Smooth muscle cell of the brain vasculature (primary cell): ENCODE measurements at places on chromosomes 6 and 20.

DNA sequence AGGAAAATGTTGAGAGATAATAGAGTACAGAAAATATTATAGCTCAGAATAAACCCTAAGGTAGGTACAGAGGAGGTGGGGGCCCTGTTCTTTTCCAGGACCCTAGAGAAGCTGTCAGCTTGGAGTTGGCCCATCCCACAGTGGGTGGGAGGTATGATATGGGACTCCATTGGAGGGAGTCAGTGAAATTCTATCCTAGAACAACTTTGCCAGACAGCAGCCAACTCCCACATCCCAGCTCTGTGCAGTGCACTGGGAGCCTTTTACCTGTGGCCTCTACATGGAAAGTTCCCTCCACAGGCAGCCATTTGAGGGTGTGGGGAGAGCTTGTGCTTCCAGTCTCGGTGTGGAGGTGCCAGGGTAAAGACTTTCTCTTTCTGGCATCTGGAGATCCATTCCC, 36.8 kb upstream of the CLIC5 start:
- no peak for DNase-seq

DNA sequence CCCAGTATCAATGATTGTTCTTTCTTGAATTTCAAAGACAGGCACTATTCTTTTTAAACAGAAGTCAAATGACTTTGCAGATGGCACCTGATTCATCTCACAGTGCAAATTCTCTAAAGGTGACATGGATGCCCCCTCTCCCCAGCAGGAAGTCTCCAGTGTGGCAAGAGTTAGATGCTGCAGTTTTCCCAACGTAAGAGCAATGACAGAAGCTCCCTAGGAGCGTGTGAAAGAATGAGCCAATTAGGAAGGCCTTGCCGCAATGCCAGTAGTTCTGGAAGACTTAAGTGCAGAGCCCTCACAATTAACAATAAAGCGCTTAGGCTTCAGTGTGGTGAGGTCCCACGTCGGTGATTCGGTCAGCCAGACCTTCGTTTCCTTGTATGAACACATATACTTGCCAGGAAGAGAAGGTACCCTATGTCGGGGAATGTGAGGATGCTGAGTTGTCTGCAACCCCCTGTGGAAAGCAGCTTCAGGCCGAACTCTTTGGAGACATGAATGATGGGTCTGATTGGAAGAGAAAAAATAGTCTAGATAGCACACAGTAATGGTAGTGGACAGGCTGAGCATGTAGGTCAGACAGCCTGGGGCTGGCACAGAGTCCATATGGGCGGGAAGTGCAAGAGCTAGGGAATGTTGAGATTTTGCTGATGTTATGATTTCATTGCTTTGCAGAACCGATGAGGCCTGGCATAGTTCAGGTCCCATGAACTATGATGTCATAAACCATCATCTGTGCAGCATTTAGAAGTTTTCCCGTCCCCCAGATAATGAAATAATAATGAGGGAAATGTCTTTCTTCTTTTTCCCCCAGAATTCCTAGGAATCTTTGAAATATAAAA, 132.6 kb downstream of the PHACTR1 start:
- no peak for DNase-seq

GRCh38 chr6:136927292-136927691, 5.2 kb downstream of the SLC35D3 start:
- no peak for DNase-seq

DNA sequence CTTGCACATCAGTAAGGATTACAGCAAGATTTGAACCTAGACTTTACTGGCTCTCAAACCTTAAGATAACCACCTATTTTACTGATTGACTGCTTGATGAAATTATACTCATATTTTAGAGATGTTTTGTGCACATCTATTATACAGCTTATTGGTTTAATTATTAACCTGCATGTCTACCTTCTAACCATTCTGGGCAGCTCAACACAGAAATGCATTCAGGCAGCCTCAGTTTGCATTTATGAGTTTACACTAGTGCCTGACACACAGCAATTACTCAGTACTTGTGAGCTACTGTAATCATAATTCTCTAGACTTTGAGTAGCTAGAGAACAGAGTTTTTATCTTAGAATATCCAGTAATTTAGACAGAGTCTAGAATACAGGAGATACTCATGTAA, 273.9 kb upstream of the THEMIS start:
- no peak for DNase-seq

DNA sequence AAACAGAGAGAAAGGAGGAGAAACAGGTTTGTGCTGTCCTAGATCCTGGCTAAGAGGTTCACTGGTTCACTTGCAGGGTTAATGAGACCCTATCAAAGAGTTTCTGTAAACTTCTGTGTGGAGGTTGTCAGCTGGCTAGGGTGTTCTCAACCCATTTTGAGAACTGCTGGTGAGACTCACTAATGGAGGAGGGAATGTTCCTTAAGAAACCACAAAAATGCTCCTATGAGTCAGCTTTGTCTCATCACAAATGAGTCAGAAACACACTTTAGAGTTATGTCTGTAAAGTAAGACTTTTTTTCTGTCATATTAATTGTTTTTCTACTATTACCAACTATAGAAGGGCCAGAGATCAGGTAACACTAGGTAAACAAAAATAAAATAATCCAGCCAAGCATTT, 884.4 kb downstream of the PHF3 start:
- peak; percentile 23 for DNase-seq

DNA sequence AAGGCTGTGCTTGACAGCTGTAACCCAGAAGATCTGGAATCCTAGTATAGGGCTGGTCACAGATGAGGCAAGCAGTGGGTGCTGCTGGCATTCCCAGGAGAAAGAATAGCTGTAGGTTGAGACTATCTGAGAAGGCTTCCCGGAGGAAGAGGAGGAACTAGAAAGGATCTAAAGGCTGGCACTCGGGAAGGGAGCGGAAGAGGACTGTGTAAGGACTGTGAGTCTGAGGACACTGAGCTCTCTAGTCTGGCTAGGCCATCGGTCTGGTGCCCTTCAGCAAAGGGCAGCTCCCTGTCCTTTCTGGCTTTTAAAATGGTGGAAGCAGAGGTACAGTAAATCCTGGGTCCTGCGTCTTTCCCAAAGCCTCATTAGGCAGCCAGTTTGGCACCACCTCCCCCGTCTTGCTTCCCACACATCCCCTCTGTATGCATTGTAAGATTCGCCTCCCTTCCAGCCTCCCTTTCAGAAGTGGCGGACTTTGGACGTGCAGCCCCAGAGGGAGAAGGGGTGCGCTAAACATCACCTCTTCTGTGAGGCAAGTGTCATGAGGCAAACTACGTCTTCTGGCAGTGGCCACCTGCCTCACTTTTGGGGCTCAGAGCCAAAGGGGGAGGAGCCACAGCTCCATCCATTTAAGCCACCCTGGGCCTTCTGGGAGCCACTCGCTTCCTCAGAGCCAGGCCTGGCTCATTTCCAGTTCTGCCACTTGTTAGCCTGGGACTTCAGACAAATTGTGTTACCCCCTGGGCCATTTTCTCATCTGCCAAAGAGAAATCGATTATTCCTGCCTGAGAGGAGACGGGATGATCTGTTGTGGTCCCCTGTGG, 8.6 kb downstream of the SNPH start:
- DNase-seq: no peak

DNA sequence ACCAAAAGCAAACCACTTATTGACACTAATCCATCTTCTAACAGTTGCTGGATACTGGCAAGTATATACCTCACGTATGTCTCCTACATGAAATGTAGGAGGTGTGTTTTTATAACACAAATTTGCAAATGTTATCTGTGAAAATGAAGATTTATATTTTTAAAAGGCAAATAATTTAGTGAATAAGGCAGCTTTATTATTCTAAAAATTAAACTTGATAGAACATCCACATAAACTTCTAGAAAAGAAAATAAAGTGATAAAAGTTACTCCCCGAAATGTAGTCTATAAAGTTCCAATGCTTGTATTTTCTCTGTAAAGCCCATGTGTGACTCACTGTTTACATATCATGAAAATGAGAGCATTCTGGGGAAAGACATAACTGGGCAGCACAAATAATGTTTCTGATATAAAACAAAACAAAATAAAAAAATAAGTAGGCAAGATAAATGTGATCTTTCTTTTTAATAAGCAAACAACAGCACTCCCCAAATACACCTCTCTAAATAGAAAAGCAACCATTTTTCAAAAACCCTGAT, 84.4 kb downstream of the MAP7 start:
- DNase-seq: no peak

DNA sequence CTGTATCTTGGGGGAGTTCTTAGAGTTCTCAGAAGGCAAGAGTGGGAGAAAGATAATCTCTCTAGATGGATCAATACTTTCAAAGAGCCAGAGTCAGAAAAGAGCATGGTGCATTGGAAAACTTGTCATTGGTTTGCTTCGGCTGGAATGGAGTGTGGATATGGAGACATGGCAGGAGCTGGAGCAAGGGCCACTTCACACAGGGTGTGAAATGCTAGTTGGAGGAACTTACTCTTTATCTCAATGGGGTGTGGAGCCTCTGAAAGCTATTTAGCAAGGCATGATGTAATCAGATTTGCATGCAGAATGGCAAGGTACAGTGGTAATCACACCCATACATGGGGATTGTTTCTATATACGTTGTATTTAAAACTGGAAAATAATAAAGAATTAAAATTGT, 31.5 kb upstream of the PAQR8 start:
- no peak for DNase-seq

DNA sequence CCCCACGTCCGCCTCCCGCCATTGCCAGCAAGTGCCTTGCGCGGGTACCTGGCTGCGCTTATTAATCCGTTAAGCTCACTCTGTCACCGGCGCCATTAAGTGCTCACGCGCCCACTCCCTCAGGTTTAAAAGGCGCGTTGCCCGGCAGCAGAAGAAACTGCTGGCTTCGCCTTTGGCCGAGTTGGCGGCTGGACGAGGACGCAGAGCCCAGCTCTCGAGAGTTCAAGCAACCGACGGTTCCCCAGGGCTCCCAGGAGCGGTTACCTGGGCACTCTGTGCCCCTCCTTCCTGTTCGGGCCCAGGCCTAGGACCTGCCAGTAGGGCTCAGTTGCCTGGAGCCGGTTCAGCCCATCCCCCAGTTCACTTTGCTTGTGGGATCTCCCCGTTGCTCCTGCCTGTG, at the start of gene GGTLC1:
GGTLC1 (minus strand) TSS at position 219 of the 400 bp plus-strand sequence. CDS start 2,168 bp downstream, outside the sequence.
- no peak for DNase-seq

- no peak for DNase-seq
Observed at GRCh38 chr6:146961831-146962230, 242.4 kb upstream of the STXBP5 start.

DNA sequence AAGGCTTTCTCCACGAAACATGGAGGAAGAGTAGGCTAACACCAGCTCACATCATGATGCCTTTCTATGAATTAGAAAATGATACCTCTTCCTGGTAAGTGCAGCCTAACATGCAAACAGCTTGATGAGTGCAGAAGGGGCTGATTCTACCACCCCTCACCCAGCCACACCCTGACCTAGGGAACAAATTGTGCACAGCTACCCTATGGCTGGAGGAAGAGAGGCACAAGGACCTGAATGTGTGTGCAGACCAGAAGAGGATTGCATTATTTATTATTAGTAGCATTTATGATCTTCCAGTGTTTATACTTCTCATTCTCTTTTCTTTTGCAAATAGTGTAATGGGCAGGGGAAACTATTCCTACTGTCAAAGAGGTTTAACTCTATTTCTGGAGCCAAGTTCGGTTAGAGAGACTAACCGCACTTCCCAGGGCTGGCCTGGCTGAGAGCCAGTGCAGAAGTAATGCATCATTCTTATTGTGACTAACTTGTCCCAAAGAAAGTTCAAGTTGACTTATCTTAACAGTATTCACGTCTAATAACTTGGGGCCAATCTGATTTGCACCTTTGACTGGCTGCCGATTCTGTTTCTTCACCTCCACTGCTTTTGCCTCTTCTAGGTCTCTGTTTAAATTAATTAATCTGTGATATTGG, 237.5 kb downstream of the CD83 start:
- DNase-seq: peak; percentile 32

- DNase-seq: no peak
Observed at GRCh38 chr20:58102744-58103516, 125.5 kb downstream of the ANKRD60 start.

GRCh38 chr20:10793766-10794165, 120.0 kb upstream of the JAG1 start:
- DNase-seq: no peak

DNA sequence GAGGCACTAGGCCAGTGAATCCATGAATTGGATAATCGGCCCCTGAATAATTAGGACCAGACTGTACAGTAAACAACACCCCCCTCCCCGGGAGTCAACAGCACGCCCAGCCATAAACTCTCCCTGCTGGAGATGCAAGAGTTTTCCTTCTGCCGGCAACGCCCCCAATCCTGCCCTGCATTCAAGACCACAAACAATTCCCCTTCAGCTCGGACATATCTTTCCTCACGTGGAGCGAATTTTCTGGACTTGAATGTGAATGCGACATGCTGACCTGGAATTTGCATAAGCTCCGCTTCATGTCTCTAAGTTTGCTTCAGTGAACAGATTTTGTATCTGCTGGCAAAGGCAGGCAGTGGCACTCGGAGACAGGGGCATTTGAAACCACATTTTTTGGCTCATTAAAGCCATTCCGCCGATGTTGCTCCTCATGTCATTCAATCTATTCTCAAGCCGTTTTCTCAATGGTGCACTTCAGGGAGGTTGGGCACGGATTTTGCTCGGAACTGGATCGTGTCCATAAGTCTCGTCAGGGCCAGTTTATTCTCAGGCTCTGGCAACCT, 38.0 kb upstream of the GMPR start:
- no peak for DNase-seq

- DNase-seq: no peak
Observed at GRCh38 chr20:52433326-52434040, 241.9 kb upstream of the ZFP64 start.

- DNase-seq: no peak
Observed at GRCh38 chr6:143843677-143843999, 500 bp downstream of the LTV1 start.

GRCh38 chr6:126628125-126628524, 288.2 kb downstream of the CENPW start:
- no peak for DNase-seq

DNA sequence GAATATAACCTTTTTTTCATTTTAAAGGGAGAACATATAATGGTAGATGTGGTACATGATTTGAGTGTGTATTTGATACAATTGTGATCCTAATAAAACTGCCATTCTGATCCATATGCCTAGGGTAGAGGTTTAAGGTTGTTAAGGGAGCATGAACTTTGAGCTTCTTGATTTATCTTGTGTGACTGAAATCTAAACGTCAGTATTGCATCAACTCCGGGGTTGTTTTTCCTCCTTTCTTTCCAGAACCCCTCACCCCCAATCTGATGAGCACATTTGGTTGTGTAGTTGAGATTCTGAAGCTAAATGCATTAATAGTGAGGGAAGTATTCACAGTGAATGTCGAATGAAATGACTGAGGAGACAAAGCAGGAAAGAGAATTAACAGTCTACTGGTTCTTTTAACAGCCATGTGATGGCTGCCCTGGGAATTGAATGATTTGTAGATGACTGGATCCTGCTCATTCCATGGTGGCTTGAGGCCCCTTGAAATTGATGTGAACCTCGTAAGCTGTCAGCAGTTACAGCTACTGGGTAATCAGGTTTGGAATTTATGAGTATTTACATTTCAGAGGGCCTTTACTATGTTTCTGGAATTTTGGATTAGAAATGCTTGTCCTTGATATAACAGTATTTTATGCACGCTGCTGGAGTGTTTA, 44.8 kb downstream of the FARS2 start:
- DNase-seq: no peak
